Prostate gland (tissue), 2 donors: ENCODE measurements at places on chromosomes 7 and 10.

GRCh38 chr7:74612015-74612829 is 45.3 kb upstream of the GTF2I start:
- no peaks in the 10 kb centered on the region for H3K4me1 ChIP-seq
- H3K4me3 ChIP-seq: no peak overlapping the region
- no peaks in the 10 kb centered on the region for H3K27me3 ChIP-seq

DNA sequence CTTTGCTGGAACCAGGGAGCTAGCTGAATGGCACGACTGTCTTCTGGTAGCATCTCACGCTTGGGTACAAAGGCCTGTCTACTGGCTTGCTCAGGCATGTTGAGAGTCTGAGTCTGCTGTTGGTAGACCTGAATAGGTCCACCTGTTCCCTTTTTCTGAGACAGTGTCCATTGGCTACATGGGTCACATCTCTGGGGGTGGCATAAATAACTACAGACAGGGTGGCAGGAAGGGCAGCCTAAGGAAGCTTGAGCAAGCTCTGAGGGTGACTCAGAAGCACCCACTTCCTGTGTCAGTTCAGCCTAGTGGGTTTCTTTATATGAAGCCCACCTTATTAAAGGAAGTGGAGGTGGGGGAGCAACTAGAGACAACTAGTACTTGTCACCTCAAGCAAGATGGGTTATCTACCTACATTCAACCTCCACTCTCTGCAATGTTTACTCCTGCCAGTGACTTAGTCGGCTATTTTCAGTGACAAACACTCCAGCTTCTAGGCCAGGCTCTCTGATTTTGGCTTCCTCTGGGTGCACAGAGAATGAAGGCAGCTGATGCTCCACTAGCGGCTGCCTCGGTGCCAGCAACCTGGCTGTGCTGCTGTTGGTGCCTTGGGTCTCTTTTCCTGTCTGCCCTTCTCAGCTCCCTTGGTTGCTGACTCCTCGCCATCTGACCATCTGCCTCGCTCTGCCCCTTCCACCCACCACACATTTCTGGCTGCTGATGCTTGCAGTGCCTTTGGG is 5.7 kb upstream of the ZYX start:
- no peaks in the 10 kb centered on the region for H3K36me3 ChIP-seq
- no peak overlapping the region for H3K4me3 ChIP-seq
- H3K27ac ChIP-seq: no peak overlapping the region
- no peaks in the 10 kb centered on the region for H3K4me1 ChIP-seq
- no peaks in the 10 kb centered on the region for H3K27me3 ChIP-seq
- DNase-seq: no peak

- no peaks in the 10 kb centered on the region for H3K27me3 ChIP-seq
- DNase-seq: peak; percentile 32
- H3K27ac ChIP-seq: no peak overlapping the region
- H3K4me3 ChIP-seq: no peak overlapping the region
These were observed 174.5 kb upstream of the PPP2R2D start for GRCh38 chr10:131726076-131726880.

- no peak for DNase-seq
- H3K4me3 ChIP-seq: no peak overlapping the region
- H3K4me1 ChIP-seq: no peaks in the 10 kb centered on the region
- H3K27ac ChIP-seq: no peak overlapping the region
- H3K27me3 ChIP-seq: no peaks in the 10 kb centered on the region
These were observed 49.2 kb upstream of the FAM133B start for GRCh38 chr7:92639213-92639896.

DNA sequence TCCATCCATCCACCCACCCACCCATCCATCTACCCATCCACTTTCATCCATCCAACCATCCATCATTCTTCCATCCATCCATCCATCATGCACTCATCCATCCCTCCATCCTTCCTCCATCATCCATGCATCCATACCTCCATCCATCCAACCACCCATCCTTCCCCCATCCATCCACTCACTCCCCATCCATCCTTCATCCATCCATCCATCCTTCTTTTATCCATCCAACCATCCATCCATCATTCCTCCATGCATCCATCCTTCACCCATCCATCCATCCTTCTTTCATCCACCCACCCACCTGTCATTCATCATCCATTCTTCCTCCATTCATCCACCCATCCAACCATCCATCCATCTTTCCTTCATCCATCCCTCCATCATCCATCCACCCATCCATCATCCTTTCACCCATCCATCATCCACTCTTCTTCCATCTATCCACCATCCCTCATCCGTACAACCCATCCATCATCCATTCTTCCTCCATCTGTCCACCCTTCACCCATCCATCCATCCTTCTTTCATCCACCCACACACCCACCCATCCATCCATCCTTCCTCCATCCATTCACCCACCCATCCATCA is 428.2 kb downstream of the DNAJB6 start:
- H3K27me3 ChIP-seq: no peaks in the 10 kb centered on the region
- no peak for DNase-seq
- no peak overlapping the region for H3K4me3 ChIP-seq

DNA sequence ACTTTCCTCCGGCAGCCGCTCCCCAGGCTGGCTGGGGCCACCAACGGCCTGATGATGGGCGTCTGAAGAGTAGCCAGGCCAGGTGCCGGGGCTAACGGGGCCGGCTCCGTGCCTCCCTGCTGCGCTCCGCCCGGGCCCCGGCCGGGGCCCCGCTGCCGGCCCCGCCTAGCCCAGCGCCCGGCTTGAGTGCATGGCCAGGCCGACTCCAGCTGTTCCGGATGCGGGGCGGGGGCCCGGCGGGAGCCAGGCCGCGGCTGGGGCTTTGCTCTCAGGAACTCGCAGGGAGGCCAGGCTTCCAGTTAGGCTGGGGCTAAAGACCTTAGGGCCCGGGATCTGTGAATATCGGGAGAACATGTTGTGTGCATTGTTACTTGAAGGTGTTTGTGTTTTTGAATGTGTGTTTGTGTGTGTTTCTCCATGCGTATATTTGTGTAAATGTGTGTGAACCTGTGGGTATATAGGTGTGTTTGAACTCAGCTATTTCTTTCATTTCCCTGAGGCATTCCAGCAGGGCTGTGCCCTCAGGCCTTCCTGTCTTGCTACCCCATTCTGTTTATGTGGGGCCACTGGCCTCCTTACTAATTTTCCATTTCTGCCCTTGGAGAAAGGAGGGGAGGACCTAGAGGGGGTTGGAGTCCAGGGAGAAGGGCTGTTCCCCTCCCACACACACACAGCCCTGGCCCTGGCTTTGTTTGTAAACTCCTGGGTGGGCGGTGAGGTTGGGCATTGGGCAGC is 1.1 kb upstream of the LBX1 start:
- H3K27me3 ChIP-seq: peaks cover 87% of the 10 kb centered on the region
- H3K4me1 ChIP-seq: peaks cover 4% of the 10 kb centered on the region
- H3K4me3 ChIP-seq: no peak overlapping the region
- H3K27ac ChIP-seq: no peak overlapping the region

DNA sequence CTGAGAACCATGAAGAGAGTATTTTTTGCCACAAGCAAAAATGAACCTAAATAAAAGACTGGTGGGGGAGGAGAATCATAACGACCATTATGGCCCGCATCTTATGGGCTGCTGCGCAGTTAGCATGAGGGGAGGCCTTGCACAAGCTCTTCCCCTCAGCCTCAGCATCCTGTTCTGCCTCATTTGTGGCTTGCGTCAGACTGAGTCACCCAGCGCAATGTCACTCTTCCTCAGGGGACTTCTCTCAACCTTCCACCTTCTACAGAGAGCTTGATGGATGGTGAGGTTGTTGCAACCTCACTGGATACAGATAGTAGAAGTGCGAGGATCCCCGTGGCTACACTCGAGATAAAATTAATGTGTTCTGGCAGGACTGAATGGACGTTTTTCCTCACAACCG is 16.8 kb upstream of the GPR15LG start:
- no peaks in the 10 kb centered on the region for H3K27me3 ChIP-seq
- H3K36me3 ChIP-seq: no peaks in the 10 kb centered on the region
- DNase-seq: no peak
- H3K4me1 ChIP-seq: no peaks in the 10 kb centered on the region

- H3K36me3 ChIP-seq: no peaks in the 10 kb centered on the region
- H3K27ac ChIP-seq: no peak overlapping the region
- DNase-seq: no peak
- H3K27me3 ChIP-seq: no peaks in the 10 kb centered on the region
- H3K4me3 ChIP-seq: no peak overlapping the region
These were observed 141.2 kb downstream of the MLLT10 start for GRCh38 chr10:21675157-21675796.

- H3K36me3 ChIP-seq: no peaks in the 10 kb centered on the region
- no peak overlapping the region for H3K4me3 ChIP-seq
- no peaks in the 10 kb centered on the region for H3K27me3 ChIP-seq
- H3K27ac ChIP-seq: no peak overlapping the region
These were observed 77.5 kb upstream of the KCNMA1 start for GRCh38 chr10:77715088-77715487.

- no peaks in the 10 kb centered on the region for H3K36me3 ChIP-seq
- no peak for DNase-seq
- peaks cover 6% of the 10 kb centered on the region for H3K4me1 ChIP-seq
- no peak overlapping the region for H3K27ac ChIP-seq
- H3K4me3 ChIP-seq: no peak overlapping the region
These were observed 3.8 kb downstream of the HOXA4 start for GRCh38 chr7:27126596-27127327.

DNA sequence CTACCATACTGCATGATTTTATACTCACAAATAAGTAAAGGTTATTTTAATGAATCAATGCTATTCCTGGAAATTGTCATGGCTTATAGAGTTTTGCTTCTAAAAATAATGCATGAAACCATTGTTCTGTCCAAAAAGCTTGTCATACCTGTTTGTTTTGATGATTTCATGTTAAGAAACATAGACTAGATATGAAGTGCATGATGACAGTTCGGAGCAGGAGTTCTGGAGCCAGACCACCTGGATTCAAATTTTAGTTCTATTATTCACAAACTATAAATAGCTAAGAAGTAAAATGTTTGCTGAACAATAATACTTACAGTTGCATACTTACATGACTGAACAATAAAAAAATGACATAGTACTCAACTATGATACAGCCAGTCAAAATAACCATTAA is 107.0 kb upstream of the AKR1E2 start:
- no peak for DNase-seq
- H3K36me3 ChIP-seq: no peaks in the 10 kb centered on the region
- H3K27ac ChIP-seq: no peak overlapping the region
- H3K4me3 ChIP-seq: no peak overlapping the region
- H3K27me3 ChIP-seq: no peaks in the 10 kb centered on the region
- no peaks in the 10 kb centered on the region for H3K4me1 ChIP-seq

- no peaks in the 10 kb centered on the region for H3K27me3 ChIP-seq
- H3K4me3 ChIP-seq: peak overlapping the region; percentile 81
- H3K27ac ChIP-seq: no peak overlapping the region
- H3K4me1 ChIP-seq: no peaks in the 10 kb centered on the region
- DNase-seq: peak; percentile 15
These were observed 3.0 kb downstream of the BAMBI start for GRCh38 chr10:28680358-28680752.

DNA sequence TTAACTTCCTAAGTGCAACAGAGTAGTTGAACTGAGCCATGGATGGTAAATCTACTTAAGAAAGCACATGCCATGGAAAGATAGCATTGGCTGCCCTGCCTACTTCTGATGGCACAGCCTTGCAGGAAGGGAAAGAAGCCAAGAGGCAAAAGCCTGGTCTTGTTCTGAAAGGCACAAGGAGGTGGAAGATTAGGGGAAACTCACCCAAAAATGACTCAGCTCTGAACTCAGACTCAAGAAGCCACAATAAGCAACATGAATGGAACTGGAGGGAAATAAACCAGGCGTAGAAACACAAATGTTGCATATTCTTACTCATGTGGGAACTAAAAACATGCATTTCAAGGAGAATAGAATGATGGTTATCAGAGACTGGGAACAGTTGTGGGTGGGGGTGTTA is 20.8 kb upstream of the ALOX5 start:
- no peak overlapping the region for H3K27ac ChIP-seq
- peaks cover 2% of the 10 kb centered on the region for H3K4me1 ChIP-seq
- DNase-seq: no peak
- H3K27me3 ChIP-seq: no peaks in the 10 kb centered on the region
- H3K4me3 ChIP-seq: no peak overlapping the region

GRCh38 chr10:11337516-11337915 is 273.9 kb downstream of the USP6NL start:
- H3K36me3 ChIP-seq: no peaks in the 10 kb centered on the region
- no peak for DNase-seq
- H3K4me3 ChIP-seq: no peak overlapping the region
- H3K27me3 ChIP-seq: no peaks in the 10 kb centered on the region
- no peak overlapping the region for H3K27ac ChIP-seq

DNA sequence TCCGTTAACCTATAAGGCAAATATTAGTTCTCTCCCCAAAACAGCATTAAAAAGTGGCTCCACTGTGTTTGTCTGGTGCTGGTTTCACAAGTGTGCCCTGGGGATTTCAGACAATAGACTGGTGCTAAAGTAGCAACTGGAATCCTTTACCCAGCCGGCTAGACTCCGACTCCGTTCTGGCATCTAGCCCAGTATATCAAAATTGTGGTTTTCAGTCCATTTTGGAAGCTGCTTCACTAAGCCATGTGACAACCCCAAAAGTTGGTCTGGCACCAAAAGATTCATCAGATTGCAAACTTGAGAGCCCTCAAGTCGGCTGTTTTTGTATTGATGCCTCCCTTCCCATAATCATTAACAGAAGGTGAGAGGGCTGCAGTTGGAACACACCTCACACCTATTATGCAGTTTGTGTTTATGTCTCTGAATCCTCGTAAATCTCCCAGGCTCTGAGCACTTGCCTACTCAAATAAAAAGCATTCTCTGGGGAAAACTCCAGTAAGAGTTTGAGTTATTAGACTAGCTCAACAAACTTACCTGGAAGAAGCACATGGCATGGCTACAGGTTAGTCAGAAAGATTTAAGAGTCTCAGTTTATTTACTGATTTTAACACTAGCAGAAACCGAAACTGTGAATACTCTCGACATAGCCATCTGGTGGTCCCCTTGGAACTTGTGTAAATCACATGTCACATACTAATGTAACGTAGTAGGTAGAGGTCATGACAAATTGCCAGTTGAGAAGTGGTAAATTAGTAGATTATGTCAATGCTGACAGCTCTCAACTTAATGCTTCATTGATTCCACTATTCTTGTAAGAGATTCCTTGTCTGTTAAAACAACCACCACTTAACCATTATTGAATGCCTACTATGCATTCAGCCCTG is 14.8 kb upstream of the WNT16 start:
- no peak overlapping the region for H3K4me3 ChIP-seq
- H3K36me3 ChIP-seq: no peaks in the 10 kb centered on the region
- no peaks in the 10 kb centered on the region for H3K4me1 ChIP-seq
- no peak for DNase-seq
- H3K27me3 ChIP-seq: no peaks in the 10 kb centered on the region

- no peaks in the 10 kb centered on the region for H3K36me3 ChIP-seq
- DNase-seq: no peak
- H3K4me1 ChIP-seq: no peaks in the 10 kb centered on the region
- H3K4me3 ChIP-seq: no peak overlapping the region
These were observed 119.3 kb upstream of the LAMB4 start for GRCh38 chr7:108249453-108249852.

DNA sequence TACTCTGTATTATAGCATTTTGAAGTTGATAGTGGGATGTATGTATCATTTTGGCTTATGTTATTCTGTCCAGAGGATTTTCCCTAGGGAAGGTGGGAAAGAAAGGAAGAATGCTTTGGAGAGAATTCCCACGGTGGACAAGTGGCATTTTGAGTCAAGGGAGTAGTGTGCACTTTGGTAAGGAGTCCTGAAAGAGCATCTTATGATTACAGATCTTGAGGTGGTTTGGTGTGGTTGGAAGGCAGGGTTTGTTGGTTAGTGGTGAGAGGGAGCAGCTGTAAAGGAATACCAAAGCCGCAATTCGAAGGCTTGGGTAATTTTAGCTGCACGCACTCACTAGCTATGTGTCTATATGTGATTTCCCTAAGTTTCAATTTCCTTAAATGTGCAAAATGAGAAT is 16.1 kb downstream of the CCSER2 start:
- H3K27ac ChIP-seq: no peak overlapping the region
- no peak overlapping the region for H3K4me3 ChIP-seq
- DNase-seq: no peak
- no peaks in the 10 kb centered on the region for H3K27me3 ChIP-seq
